ENCODE measurements at places on chromosomes 4 and X. TPM values are rescaled to one million over a fixed set of nuclear protein-coding genes. Genes with fewer than 3 reads are reported as not detected.

CXCL10 gene
- 0.78 TPM for total RNA-seq

PRDM5 gene
- 17.2 TPM for total RNA-seq

PCDH18 gene
- 26.0 TPM for total RNA-seq

PAPSS1 gene
- total RNA-seq = 118 TPM

OTC gene
- 0.31 TPM for total RNA-seq

LANCL3 gene
- total RNA-seq = 1.4 TPM

BCOR gene
- total RNA-seq = 26.0 TPM

DSPP gene
- total RNA-seq = 0.16 TPM

RGN gene
- total RNA-seq = 3.6 TPM

CNGA1 gene
- total RNA-seq = not detected

CPZ gene
- total RNA-seq = 3.9 TPM

STAP1 gene
- total RNA-seq = not detected

SCD5 gene
- total RNA-seq = 287 TPM

FAM53A gene
- 0.78 TPM for total RNA-seq

TEX13C gene
- total RNA-seq = under 0.01 TPM

CLIC2 gene
- total RNA-seq = 5.1 TPM

CXorf51A gene
- not detected for total RNA-seq

PHOX2B gene
- total RNA-seq = not detected

UGT2A3 gene
- total RNA-seq = under 0.01 TPM

FGFR3 gene
- 14.7 TPM for total RNA-seq

RBPJ gene
- 97.3 TPM for total RNA-seq

ADH4 gene
- total RNA-seq = not detected

LIN54 gene
- 29.2 TPM for total RNA-seq

UGT2B15 gene
- total RNA-seq = not detected

LDOC1 gene
- 8.4 TPM for total RNA-seq

KIAA0232 gene
- 50.8 TPM for total RNA-seq

ANXA10 gene
- total RNA-seq = not detected

C4orf36 gene
- total RNA-seq = 1.6 TPM

CCNB3 gene
- total RNA-seq = 0.31 TPM

GPR34 gene
- total RNA-seq = 23.4 TPM

TCEAL5 gene
- total RNA-seq = 7.2 TPM

CLDN34 gene
- 0.62 TPM for total RNA-seq

COL25A1 gene
- 6.4 TPM for total RNA-seq

PGK1 gene
- total RNA-seq = 90.8 TPM

INPP4B gene
- total RNA-seq = 6.7 TPM

ARHGEF6 gene
- 23.1 TPM for total RNA-seq

CRMP1 gene
- 555 TPM for total RNA-seq

NLRP2B gene
- total RNA-seq = 0.16 TPM

TLR10 gene
- total RNA-seq = 2.5 TPM

GNRHR gene
- not detected for total RNA-seq

GYG2 gene
- total RNA-seq = 5.9 TPM

XKRX gene
- total RNA-seq = 0.16 TPM

CFAP99 gene
- total RNA-seq = not detected
